Progenitor cell of endocrine pancreas (in vitro differentiated cells): ENCODE measurements at places on chromosomes 7 and 10. TPM values are rescaled to one million over a fixed set of nuclear protein-coding genes. Genes with fewer than 3 reads are reported as not detected.

The TRDMT1 gene
- total RNA-seq, result 10.4 and 14.3 TPM in 2 replicates

The RTKN2 gene
- total RNA-seq, result 12.8 and 13.2 TPM in 2 replicates

The EVX1 gene
- not detected in 2 replicates for total RNA-seq

The ATOH7 gene
- total RNA-seq, result 0.65 and 0.73 TPM in 2 replicates

The ZNF316 gene
- total RNA-seq, result 59.6 and 59.7 TPM in 2 replicates

The TFPI2 gene
- 1.7 and 2.6 TPM in 2 replicates for total RNA-seq

The CYP3A4 gene
- not detected in 2 replicates for total RNA-seq

The RPP30 gene
- 51.8 and 53.5 TPM in 2 replicates for total RNA-seq

The ARHGEF5 gene
- 42.9 and 46.6 TPM in 2 replicates for total RNA-seq
